ENCODE measurements at places on chromosomes 5 and 9. TPM values are rescaled to one million over a fixed set of nuclear protein-coding genes. Genes with fewer than 3 reads are reported as not detected.

DNA sequence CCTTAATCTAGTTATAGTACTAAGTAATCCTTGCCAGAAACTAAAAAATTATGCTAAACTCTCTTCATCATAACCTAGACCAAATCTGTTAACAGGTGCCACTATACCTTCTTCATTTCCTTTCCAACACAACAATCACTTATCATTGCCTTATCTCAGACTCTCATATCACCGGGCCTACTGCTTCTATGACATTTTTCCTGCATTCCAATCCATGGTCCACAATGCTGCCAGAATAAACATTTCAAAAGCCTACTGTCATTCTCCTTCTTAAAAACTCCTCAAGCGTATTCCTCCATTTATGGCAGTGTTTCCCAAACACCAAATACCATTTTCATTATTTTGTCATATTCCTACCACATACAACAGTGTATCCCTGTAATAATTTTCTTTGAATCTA, 6.5 kb downstream of the PPP6C start:
- H3K27ac ChIP-seq, result no peak overlapping the region
- H3K27me3 ChIP-seq, result no peaks in the 10 kb centered on the region
- H3K4me1 ChIP-seq, result peaks cover 7% of the 10 kb centered on the region
- no peak overlapping the region for H3K4me3 ChIP-seq

- no peak overlapping the region for H3K27ac ChIP-seq
- H3K4me3 ChIP-seq, result no peak overlapping the region
- H3K36me3 ChIP-seq, result no peaks in the 10 kb centered on the region
- H3K4me1 ChIP-seq, result no peaks in the 10 kb centered on the region
- DNase-seq, result no peak
Measured at GRCh38 chr9:6575324-6576034, 70.0 kb downstream of the GLDC start.

DNA sequence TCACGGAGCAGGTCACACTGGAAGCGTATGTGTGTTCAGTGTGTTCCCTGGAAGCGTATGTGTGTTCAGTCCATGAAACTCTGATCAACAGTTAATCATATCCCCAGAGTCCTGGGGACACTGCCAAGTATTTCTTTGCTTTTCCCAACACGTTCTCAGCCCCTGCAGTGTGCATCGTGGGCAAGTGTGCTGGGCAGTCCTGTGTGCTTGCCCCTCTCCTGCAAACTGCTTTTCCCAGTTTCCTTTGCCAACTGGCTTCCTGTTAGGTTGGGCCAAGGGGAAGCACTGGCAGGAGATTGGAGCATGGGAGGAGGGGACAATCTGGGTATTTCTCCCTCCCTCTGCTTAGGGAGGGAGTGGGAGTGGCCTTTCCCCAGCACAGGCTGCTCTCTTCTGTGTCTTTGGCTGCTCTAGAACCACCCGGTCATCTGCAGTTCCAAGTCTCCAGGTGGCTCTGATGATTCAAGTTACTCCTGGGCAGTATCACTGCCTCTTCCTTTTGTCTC, 36.8 kb upstream of the NEK6 start:
- no peaks in the 10 kb centered on the region for H3K4me1 ChIP-seq
- H3K36me3 ChIP-seq, result no peaks in the 10 kb centered on the region

DNA sequence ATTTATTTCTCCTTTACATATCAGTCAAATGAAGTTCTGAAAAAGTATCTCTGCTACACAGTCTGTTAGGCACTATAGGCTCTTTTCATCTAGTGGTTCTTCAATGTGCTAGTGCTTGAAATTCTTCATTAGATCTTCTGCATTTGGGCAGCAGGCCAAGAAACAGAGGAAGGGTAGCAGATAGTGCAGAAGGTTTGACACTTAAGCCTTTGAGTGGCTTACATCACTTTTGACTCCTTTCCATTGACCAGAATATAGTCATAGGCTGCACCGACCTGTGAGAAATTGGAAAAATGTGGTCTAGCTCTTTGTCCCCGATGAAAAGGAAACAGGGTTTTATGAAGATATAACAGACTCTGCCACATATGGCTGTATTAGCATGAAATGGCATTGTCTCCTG, 459.5 kb upstream of the PTGER4 start:
- H3K36me3 ChIP-seq, result no peaks in the 10 kb centered on the region
- H3K4me3 ChIP-seq, result no peak overlapping the region
- DNase-seq, result no peak
- no peaks in the 10 kb centered on the region for H3K27me3 ChIP-seq
- H3K4me1 ChIP-seq, result no peaks in the 10 kb centered on the region

- H3K4me3 ChIP-seq, result no peak overlapping the region
- no peaks in the 10 kb centered on the region for H3K4me1 ChIP-seq
- DNase-seq, result no peak
- no peaks in the 10 kb centered on the region for H3K27me3 ChIP-seq
- no peak overlapping the region for H3K27ac ChIP-seq
Measured at GRCh38 chr5:155025895-155026294, 12.3 kb downstream of the KIF4B start.

Gene LCN15
- total RNA-seq, result not detected

Gene SLC27A6
- total RNA-seq, result 5.6 TPM

All from ovary (tissue), 10 donors.